ENCODE measurements at places on chromosomes 4 and X.

- DNase-seq: no peak
Observed at GRCh38 chrX:125131164-125131563, 188.5 kb upstream of the TEX13C start.

DNA sequence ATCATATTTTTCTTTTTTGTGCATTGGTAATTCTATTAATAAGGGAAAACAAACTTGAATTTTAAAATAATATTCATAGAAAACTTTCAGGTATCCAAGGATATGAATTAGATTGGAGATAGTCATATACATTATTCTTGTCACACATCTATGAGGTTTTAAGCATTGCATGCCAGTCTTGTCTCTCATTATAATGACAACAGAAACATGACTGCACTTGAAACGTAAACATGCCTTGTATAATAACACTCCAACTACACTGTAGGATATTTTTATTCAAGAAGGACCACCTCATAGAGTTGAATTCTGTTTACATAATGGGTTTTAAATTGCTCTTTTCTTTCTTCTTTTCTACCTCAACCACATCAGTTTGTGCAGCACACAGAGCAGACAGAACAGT, 104.5 kb downstream of the DCAF8L2 start:
- DNase-seq: no peak

DNA sequence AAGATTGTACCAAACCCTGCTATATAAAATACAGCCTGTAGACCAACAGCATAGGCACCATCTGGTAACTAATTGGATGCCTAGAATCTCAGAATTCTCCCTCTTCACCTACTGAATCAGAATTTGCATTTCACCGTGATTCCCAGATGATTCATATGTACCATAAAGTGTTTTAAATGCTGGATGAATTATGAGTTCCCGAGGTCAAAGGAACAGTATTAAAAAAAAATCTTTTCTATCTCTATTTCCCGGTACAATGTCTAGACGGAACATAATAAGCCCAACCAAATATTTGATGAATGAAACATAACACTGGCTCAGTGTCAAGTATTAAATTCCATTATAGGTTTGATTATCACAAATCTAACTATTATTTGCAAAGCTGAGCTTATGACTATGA, 280.0 kb downstream of the ANKRD50 start:
- no peak for DNase-seq

DNA sequence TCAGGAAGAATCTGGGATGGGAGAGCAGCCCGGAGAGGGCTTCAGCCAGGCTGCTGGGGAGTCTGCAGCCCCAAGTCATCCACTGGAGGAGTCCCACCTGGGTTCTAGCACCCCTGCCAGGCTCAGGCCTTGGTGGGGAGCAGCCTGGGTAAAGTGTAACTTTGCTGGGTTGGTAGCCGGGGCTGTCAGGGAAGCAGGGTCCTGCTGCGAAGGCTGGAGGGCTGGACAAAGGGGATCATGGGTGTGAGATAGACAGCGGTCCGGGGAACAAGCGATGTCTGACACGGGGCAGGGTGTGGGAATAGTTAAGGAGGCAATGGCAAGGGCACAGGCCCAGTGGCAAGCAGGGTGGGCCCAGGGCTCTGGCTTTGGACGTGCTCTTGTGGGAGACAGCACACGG, 37.6 kb downstream of the PDHA1 start:
- no peak for DNase-seq
